Stimulated activated CD8-positive, alpha-beta memory T cell treated with anti-CD3 and anti-CD28 coated beads, Interleukin-2, amount 100 ng/mL, for 48 hours (primary cell): ENCODE measurements at places on chromosomes 3 and 15.

DNA sequence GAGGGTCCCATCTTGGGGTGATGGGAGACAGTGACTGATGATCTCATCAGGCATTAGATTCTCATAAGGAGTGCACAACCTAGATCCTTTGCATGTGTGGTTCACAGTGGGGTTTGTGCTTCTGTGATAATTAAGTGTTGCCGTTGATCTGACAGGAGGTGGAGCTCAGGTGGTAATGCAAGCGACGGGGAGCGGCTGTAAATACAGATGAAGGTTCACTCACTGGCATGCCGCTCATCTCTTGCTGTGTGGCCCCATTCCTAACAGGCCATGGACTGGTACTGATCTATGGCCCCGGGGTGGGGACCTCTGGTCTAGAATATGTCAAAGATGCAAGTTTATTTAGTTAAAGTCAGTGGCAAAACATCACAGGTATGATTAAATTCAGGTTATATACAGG, 8.7 kb downstream of the MEF2A start:
- DNase-seq: no peak

DNA sequence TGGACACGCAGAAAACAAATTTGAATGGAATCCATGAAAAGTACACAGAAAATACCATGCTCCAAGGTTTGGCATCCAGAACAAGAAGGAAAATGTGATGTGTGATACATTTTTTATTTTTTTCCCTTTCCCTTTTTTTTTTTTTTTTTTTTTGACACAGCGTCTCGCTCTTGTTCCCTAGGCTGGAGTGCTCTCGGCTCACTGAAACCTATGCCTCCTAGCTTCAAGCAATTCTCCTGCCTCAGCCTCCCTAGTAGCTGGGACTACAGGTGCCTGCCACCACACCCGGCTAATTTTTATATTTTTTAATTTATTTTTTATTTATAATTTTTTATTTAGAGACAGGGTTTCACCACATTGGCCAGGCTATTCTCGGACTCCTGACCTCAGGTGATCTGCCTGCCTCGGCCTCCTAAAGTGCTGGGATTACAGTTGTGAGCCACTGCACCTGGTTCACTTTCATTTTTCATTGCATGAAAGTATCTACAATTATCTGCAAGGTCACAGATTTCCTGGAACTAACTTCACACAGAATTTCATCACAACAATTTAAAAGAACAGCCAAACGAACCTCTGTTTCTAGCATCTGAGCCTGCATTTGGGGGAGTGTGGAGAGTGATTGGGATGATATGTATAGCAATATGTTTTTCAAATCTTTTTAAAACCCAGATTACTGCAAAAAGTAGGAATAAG, 8.3 kb downstream of the POU1F1 start:
- DNase-seq: no peak

- no peak for DNase-seq
Observed at GRCh38 chr15:73287019-73287418, 81.7 kb downstream of the HCN4 start.

DNA sequence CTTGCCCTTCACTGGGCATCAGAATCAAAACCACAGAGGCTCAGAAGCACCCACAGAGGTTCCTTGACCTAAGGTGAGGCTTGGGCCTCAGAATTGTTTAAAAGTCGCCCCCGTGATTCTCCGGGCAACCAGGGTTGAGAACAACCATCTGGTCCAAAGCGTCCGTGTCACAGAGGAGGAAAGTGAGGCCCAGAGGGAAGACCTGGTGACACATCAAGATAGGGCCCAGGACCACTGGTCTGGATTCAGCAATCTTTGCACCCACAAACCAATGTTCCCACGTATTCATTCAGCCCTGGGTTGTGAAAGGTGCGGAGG, 272.6 kb downstream of the UACA start:
- no peak for DNase-seq

DNA sequence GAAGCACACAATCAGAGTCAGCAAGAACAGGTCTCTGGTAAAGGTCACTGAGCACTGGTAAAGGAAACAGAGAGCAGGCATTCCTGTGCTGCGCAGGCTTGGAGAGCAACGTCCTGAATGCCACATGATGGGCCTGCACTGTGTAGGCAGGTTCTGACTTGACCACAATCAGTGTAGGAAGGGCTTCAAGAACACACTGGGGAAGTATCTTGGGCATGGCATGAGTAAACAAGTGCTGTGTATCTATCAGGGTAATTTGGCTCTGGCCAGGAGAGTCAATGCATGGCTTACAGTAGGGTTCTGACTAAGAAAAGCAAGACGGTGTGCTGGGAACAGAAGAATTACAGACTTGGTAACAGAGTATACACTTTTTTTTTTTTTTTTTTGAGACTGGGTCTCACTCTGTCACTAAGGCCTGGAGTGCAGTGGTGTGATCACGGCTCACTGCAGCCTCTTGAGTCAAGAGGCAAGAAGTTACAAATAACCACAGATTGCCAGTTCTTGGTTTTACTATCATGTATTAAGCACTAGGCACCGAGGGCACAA, 30.6 kb downstream of the TBC1D2B start:
- no peak for DNase-seq

DNA sequence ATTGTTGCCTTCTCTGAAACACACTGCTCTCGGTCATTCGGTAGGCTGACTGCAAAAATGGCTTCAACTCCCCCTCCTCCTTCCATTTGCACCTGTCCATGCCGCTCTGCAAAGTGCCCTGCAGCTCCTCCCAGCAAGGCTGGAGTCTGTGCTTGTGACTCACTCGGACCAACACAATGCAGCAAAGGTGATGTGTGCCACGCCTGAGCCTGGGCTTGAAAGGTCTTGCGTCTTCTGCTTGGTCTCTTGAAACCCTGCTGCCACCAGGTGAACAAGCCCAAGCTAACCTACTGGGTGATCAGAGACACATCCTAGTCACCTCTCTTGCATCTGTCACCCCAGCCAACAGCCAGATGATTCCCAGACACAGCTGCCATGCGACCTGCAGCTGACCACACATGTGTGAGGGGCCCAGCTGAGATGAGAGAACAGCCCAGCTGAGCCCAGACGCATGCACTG, 71.1 kb downstream of the MGLL start:
- DNase-seq: no peak

- DNase-seq: no peak
Observed at GRCh38 chr3:126918355-126918821, 64.5 kb upstream of the PLXNA1 start.

DNA sequence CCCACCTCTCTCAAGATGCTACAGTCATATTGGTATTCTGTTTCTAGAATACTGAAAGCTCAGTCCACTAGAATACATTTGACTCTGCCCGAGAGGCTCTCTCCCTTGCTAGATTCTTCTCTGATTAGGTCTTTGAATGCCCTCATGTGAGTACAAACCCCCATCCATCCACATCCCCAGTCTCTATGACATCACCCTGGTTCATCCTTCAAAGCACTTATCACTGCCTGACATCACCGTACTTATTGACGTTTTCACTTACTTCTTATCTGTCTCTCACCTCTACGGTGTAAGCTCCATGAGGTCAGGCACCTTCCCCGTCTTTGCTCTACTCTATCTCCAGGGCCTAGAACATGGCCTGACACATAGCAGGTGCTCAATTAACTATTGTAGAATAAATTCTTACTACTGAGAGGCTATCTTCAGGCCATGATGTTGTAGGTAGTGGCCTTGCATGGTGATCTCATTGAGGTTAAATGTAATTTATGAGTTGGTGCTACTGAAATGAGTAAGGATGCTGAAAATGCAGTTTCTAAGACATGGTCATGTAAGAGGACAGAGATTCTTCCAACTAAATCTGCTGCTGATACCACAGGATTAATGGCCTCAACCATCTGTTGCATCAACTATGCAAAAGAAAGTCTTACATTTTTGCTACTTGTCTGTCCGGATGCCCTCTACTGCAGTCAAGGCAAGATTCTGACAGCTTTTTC, 26.8 kb downstream of the EOGT start:
- DNase-seq: no peak

- no peak for DNase-seq
Observed at GRCh38 chr3:39168156-39168780, 14.9 kb upstream of the CSRNP1 start.

DNA sequence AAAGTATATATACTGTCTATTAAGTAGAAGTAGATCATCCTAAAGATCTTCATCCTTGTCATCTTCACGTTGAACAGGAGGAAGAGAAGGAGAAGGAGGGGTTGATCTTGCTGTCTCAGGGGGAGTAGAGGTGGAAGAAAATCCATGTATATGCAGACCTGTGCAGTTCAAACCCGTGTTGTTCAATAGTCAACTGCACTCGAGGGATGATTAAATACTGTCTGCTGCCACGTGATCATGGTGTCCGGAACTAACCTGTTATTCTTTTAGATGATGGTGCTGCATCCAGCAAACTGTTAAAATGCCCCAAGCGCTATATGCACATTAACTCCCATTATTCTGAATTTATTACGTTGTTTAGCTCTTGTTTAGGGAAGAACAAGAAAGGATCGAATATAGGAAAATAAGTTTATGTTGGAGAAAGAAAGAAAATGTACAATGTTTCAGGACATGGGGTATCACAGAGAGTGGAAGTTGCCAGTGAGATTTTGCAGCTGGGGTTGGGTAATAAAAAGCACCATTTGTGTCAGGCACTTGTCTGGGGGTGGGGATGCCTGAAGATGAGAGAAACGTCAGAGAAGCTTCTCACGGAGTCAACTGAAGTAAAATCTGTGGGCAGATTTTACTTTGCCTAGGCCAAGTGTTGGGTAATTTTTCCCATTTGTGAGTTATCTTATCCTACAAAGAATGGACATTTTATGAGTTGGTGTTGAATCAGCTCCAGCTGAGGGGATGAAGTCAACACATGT, 229.2 kb downstream of the RYR3 start:
- no peak for DNase-seq

- no peak for DNase-seq
Observed at GRCh38 chr3:46312991-46313390, 40.9 kb upstream of the CCR2 start.

DNA sequence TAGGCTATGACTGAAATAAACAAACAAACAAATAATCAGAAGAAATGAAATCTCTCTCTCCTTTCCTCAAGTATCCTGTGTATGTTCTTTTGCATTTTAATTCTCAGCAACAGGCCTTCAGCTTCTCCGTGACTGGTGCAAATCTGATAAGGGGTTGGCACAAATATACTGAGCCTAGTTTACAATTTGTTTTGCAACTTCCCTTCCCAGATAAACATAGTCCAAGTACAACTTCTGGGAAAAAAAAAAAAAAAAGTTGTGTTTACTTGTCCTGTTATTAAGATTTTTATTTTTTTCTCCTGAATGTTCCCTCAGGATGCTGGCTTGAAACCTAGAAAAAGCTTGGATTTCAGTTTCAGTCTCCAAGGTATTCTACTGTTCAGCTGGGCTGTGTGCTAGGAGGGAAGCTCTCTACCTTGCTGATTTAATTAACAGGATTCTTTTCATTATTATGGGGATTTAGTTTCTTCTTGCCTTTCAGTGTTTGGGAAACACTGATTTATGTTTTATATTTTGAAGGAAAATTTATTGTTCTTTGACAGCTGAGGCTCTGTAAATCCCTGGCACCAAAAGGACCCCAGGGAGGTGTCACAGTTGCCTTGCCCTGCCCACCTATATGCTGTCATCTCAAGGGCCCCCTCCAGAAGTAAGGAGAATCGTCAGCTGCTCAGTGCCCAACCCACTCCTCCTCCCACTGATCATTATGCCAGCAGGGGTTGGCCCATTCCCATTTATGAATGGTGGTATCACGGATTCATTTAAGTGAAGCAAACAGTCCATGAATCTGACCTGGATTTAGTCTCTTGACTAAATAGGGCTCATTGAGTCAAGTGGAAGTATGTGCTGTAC, 185.2 kb downstream of the MEIS2 start:
- no peak for DNase-seq

GRCh38 chr3:144763878-144764454, 792.3 kb downstream of the DIPK2A start:
- DNase-seq: no peak

GRCh38 chr15:73940061-73940981, 14.1 kb downstream of the LOXL1 start:
- no peak for DNase-seq

DNA sequence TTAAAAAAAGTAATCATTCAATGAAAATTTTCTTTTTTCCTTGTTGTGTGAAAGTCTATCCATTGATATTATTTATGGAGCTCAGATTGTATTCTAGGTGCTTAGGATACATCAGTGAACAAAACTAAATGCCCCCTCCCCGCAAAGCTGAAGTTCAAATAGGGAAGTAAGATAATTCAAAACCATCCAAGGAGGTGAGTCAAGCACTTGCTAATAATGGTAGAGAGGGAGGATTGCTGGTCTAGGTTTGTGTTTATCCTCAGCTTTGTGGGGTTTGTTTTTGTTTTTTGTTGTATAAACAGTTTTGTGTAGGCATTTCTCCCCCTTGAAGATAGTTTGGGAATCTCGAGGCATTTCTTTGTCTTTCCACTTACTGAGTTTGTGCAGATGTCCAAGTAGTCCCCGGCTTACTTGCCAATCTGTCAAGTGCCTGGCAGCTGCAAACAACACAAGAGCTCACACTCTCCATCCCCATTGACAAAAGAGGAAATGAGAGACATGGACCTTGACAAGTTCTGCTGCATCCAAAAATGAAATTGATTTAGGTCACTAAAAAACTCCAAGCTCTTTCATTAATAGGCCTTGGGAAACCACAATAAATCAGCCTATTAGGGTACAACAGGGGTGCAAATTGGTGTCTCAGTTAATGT, 575.8 kb upstream of the TBL1XR1 start:
- DNase-seq: no peak

DNA sequence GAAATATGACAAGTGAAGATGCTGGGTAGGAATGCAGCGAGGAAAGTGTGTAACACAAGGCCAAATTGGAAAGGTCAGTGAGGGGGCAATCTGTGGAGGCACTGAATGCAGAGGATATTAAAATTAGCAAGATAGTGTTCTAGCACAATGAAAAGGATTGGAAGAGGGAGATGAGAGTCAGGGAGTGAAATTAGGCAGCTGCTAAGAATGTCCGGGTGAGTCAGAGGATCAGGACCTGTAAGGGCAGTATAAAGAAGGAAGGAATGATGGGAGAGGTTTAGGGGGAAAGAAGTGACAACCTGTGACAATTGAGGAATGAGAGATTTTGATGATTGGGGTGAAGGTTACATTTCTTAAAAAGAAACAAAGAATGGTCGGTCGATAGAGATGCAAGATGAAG, 103.5 kb downstream of the UBE3A start:
- DNase-seq: no peak

DNA sequence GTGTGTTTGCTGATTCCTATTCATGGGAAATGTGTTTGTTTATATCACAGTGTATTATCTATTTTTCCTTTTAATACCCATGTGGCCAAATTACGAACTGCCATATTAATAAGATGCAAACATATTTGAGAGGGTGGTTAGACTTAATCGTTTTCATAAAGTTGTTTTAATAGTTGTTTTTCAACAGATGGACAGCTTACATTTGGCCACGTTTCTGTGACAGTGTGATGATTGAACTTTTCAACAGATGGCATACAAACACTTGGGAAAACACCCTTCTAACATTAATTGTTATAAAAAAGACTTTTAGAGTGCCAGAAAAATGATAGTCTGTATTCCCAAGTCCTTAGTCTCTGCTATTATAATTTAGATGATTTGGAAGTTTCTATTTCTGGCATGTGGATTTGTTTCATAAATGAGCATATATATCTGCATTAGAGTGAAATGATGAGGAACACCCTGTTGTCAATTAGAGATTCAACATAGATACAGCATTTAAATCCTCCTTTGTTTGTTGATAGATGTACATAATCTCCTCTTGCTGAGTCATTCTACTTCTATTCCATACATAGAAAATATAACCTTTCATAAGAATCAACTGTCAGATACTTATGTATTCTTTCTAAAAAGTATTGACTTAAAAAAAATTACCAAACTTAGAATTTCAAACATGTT, 13.1 kb downstream of the PLAAT1 start:
- DNase-seq: no peak

- no peak for DNase-seq
Observed at GRCh38 chr15:62125773-62126172, 39.3 kb downstream of the C2CD4B start.
